ENCODE measurements at places on chromosomes 11 and 22.

- DNase-seq, result no peak
Observed at GRCh38 chr22:23222033-23222792, 41.9 kb downstream of the BCR start.

GRCh38 chr11:35658020-35658948 is 4.3 kb upstream of the TRIM44 start:
- DNase-seq, result no peak

DNA sequence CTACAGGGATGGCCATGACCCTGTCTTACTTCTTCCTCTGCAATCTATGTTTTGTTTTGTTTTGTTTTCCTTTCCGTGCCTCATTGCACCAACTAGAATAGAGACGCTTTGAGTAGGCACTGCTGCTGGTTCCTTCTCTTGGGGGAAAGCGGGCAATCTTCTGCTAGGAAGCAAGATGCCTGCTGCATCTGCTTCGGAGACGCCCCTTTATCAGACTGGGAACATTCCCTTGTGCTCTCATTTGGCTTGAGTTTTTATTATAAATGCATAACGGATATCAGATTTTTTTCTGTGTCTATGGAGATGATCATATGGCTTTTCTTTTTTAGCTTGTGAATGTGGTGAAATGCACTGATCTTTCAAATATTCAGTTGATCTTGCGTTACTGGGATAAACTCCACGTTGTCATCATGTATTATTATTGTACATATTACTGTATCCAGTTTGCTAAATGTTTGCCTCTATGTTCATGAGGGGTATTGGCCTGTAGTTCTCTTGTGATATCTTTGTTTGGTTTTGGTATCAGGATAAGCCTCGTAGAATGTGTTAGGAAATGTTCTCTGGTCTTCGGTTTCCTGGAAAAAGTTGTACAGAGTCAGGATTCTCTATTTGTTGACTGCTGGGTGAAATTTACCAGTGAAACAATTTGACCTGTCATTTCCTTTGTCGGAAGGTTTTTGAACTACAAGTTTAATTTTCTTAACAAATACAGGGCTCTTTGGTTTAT is 23.4 kb upstream of the KRTAP5-6 start:
- DNase-seq, result no peak

DNA sequence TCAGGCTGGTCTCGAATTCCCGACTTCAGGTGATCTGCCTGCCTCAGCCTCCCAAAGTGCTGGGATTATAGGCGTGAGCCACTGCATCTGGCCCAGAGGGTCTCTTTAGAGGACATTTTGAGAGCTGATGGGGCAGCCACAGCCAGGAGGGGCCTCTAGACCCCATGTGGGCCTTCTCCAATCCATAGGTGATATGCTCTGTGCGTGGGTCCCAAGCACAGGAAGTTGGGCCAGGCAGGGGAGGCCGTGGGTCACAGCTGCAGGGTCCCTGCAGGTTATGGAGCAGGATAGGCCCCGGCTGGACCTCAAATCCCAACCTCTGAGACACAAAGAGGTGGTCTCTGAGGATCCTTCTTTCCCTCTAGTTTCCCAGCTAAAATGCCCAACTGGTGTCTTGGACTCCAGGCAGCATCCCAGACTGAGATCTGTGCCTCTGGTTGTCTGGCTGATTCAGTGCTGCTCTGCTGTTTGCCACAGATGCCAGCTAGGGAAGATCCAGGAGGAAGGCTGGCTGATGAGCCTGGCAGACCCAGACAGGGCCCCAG is 1.5 kb downstream of the LRRC75B start:
- DNase-seq, result no peak

- no peak for DNase-seq
Observed at GRCh38 chr11:64970731-64971151, 1.2 kb downstream of the MAJIN start.

- DNase-seq, result no peak
Observed at GRCh38 chr22:33984656-33985285, 64.5 kb upstream of the LARGE1 start.

Measured in right atrium auricular region (tissue), 2 donors.